ENCODE measurements at places on chromosomes 3 and 15.

DNA sequence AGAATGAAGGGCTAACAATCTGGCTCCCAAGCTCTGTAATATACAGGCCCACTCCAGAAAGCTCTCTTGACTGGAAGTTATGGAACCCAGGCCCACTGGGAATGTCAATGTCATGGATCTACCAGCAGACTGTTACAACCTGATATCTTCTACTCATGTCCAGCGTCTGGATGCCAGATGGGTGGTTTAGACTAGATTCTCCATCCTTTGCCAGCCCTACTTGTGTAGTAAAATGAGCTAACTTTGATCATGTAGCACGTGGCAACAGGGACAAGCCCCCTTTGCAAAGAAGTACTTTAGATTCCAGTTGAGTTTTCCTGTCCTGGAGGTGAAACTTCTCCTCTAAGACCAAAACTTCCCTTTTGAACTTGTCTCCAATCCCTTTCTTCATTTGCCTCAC is 55.1 kb downstream of the HEG1 start:
- DNase-seq, result no peak

GRCh38 chr3:156750874-156751245 is 75.3 kb upstream of the LEKR1 start:
- no peak for DNase-seq

DNA sequence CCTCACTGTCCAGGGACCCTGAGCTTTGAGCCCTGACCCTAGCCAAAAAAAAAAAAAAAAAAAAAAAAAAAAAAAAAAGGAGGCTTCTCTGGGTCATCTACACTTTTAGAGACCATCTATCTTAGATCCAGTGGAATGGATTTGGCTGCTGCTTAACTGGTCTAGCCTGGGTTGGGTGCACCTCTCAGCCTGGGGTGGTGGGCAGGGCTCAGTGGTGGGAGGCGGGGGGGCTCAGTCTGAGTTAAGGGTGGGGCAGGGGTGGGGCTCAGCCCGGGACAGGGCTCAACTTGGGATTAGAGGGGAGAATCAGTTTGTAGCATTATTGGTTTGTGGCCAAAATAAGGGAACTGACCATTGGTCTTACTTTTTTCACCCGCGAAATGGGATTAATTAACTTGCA is 139.2 kb downstream of the TPRA1 start:
- DNase-seq, result no peak

DNA sequence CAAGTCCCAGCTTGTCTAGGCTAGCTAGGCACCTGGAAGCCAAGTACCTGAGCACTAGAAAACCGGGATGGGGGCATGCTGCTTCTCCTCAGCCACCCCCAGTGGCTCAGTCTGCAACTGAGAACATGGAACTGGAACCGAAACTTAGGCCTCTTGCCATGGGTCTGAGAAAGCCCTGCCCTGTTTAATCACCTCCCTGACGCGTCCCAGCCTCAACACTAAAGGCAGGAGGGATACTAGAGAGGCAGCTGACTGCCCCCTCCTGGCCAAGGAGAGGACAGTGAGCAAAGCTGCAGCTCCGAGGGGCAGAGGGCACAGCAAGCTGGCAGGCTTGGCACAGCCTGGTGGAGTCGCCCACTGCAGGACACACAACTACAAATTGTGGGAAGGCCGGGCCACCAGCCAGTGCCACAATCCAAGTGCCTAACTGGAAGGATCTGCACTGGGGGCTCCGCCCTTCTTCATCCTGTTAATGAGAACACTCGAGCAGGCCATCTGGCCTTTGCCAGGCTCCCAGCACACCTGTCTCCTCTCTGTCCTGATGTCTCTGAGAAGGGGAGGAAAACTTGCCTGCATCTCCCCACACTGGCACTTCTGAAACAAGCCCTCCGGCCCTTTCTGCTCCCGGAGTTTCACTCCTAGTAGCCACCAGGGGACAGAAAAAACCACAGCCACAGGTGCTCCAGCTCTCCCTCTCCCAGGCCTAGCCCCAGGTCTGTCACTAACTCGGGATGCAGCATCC is 53.7 kb downstream of the BDH1 start:
- peak; percentile 29 for DNase-seq

- no peak for DNase-seq
These were observed 4.7 kb downstream of the TMCC1 start for GRCh38 chr3:129888771-129889170.

DNA sequence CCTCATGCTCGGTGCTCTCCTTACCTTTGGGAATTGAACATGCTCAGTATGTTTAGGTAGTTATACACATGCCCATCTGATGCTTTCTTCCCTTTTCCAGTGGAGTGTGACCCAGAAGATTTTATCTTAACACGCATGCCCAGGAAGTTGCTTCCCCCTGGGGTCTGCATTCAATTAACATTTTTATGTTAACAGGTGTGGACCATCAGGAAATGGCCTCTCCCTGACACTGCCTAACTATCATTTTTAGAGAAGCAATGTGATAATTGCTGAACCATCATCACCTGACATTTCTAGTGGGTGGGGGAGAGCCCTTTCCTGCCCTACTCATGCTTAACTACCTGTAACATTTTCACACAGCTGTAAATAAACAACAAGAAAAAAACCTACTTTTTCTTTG is 55.1 kb upstream of the TGFBR2 start:
- DNase-seq, result no peak

GRCh38 chr3:9250236-9250635 is 790 bp upstream of the SRGAP3 start:
- DNase-seq, result no peak

DNA sequence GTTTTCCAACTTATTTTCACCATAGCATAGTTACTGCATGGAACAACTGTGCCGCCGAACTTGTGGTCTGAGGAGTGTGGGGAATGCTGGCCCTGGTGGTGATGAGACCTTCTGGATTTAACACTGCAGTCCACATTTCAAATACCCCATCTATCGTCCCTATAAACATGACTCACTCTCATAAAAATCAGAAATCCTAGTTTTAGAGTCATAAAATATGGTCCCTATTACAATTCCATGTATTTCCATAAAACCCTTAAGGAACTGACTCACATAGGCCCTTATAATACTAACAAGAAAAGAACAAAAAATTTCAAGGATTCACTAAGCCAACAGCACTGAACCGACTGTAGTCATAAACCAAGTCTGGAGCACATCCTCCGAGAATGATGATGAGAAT is 147.2 kb downstream of the FOXP1 start:
- no peak for DNase-seq

DNA sequence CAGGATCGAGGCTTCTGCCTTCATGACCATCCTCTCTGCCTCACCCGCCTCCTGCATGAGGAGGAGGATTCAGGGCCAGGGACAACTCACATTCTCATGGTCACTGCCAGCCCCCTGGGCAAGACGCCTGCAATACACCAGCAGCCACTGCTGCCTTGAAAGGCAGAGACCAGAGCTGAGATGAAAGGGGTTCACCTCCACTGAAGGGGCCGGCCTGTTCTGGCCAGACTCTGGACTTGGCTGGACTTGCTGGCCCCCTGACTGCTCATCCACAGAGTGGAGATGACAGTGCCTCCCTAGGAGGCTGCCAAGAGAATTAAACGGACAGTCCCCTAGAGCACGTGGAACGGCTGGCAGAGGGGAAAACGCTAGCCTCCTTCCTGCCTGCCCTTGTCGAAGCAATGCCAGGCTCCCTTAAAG is 35.2 kb downstream of the MGLL start:
- no peak for DNase-seq

DNA sequence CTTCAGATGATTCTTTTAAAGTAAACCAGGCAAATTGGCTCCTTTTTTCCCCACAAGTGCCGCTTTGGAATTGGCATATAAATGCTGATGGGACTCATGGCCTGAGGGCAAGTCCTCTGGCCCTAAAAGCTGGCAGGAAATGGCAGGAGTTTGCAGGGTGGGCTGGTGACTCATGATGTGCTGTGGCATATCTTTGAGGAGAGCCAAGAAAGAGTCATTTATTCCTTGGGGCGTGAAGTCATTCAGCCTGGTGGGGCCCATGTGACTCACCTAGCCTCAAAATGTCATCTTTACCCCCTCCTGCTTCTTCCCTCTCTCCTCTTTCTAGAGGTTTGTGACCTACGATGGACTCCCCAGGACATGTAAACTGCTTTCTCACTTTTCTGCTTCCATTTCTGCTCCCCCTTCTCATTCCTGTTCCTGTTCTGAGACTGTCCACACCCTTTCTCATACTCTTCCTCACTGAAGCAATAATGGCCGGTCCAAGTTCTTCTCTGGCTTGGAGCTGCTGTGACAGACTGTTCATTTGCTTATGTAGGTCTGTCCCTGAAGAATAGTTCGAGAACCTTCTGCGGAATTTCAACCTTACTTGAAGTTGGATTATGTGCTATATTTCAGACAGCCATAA is 326.1 kb downstream of the SATB1 start:
- peak; percentile 6 for DNase-seq

GRCh38 chr15:70311821-70312220 is 214.1 kb upstream of the TLE3 start:
- no peak for DNase-seq

DNA sequence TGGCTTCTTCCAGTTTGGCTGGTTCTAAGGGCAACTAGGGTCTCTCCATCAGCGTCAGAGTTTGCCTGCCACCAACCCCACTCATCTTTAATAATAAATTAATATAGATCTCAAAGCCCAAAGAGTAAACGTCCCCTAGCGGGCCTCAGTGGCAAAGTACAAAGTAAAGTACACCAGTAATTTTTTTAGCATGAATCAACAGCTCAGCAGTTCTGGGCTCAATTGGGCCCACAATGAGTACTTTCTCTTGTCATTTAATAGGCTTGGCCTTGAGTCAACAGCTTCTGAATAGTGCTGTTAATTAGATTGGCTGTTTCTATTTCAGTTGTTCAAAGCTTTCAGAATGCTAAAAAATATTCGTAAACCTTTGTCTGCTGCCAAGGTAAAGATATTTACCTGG is 89.0 kb upstream of the PFN2 start:
- DNase-seq, result no peak

GRCh38 chr15:61653110-61653509 is 407.1 kb downstream of the VPS13C start:
- no peak for DNase-seq

DNA sequence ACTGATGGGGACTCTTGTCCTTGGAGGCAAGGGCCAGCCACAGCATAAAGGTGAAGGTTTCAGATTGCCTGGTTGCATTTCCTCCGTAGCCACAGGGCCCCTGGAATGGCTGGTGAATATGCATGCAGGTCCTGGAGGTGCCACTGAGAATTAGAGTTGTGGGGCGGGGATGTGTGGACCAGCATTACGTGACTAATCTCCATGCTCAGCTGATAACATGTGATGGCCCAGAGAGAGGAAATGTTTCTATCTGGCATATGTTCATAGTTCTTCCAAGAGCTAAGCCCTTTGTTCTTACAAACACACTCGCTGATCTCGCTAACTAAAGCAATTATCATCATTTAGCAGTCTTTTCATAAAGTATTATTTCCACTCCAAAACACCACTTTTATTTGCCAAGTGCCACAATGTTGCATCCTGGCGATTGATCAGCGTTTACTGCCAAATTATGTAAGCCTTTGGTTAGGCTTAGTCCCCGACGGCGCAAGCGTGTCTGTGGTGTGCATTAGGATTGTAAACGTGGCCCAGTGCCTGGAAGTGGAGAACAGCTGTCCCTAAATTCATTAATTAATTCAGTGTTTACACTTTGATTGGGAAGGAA is 55.9 kb downstream of the CGNL1 start:
- no peak for DNase-seq

- no peak for DNase-seq
These were observed 129.8 kb downstream of the PPM1L start for GRCh38 chr3:160885791-160886286.

- DNase-seq, result no peak
These were observed 15.7 kb upstream of the TM2D3 start for GRCh38 chr15:101667881-101668280.

DNA sequence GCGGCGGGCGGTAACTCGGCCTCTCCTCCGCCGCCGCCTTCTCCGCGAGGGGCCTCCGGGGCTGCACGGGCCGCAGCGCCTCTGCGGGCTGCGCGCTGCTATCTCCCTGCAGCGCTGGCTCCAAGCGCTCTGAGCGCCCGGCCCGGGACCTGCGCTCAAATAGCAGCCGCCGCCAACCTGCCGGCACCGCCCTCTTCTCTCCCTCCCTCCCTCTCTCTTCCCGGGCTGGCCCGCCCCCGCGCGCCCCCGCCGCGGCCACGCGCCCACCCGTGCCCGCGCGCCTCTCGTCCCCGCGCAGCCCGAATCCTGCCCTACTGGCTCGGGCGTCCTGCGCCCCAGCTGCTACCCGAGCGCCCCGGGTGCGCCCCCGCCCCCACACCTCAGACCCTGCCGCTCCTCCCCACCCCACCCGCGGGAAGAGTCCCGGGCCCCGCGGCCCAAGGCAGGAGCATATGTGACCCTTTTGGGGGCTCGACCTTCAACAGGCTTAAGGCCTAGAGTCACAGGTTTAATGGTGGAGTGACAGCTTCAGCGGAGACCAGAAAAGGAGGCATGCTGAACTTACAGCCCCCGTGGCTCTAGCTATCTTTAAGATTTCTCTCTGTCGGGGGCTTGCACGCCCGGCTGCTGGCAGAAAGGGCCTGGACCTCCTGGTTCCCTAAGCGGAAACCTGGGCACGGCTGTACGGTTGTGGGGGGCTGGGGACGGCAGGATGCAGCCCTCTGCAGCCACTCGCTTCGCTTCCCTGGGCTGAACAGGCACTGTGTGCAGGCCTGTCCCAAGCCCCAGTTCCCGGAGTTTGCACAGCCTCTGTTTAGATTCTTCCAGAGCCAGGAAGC is at the start of gene CACNA2D2:
Gene CACNA2D2, minus strand, starts transcription at position 131 of the 839 bp plus-strand sequence. CDS start 211 bp downstream, outside the sequence.
- DNase-seq, result peak; percentile 48

DNA sequence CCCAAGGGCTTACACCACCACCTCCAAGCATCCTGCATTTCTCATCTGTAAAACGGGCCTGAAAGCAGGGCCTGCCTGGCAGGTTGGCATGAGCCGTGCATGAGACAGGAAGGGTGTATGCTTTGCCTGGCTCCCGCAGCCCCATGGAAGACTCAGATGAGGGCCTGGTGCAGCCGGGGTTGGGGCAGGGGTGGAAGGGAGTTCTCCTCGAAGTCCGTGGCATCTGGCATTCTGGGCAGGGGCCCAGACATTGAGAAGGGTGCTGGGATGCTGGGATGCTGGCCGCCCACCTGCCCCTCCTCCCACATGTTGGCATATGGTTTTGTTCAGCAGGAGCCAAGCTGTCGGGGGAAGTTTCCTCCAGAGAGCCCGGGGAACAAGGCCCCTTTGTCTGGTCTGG is 13.0 kb upstream of the FBLN2 start:
- DNase-seq, result no peak

GRCh38 chr3:61699622-61700021 is 138.3 kb downstream of the PTPRG start:
- no peak for DNase-seq

DNA sequence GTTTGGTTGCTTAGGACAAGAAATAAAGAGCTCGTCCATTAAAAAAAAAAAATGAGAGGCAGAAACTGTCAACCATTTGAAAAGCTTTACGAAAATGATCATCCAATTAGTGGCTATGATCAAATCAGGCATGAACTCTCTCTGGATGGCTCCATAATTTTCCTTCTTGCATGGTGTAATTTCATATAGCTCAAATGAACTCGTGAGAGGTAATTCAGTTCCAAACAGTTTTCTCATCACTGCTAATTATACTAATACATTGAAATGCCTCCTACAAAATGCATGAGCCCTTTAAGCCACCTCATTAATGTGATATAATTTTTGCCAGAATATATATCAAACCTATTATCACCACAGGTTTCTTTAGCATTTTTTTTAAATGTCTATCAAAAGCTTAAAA is 239.5 kb upstream of the MEIS2 start:
- DNase-seq, result no peak
